ENCODE measurements at places on chromosomes 4 and X. TPM values are rescaled to one million over a fixed set of nuclear protein-coding genes. Genes with fewer than 3 reads are reported as not detected.

- no peak for DNase-seq
- H3K27me3 ChIP-seq = no peaks in the 10 kb centered on the region
- H3K27ac ChIP-seq = no peak overlapping the region
- no peaks in the 10 kb centered on the region for H3K4me1 ChIP-seq
- H3K36me3 ChIP-seq = no peaks in the 10 kb centered on the region
Measured at GRCh38 chr4:119946359-119946758, 120.3 kb downstream of the MAD2L1 start.

- H3K4me1 ChIP-seq = no peaks in the 10 kb centered on the region
- H3K27ac ChIP-seq = no peak overlapping the region
- DNase-seq = peak; percentile 8
- no peaks in the 10 kb centered on the region for H3K27me3 ChIP-seq
- H3K36me3 ChIP-seq = no peaks in the 10 kb centered on the region
Measured at GRCh38 chrX:71162981-71163380, 18.3 kb downstream of the NLGN3 start.

- H3K36me3 ChIP-seq = no peaks in the 10 kb centered on the region
- no peak overlapping the region for H3K4me3 ChIP-seq
- H3K27me3 ChIP-seq = no peaks in the 10 kb centered on the region
- H3K27ac ChIP-seq = no peak overlapping the region
Measured at GRCh38 chr4:147198411-147199051, 252.9 kb upstream of the TTC29 start.

- no peaks in the 10 kb centered on the region for H3K36me3 ChIP-seq
- no peaks in the 10 kb centered on the region for H3K4me1 ChIP-seq
- H3K27ac ChIP-seq = no peak overlapping the region
- no peaks in the 10 kb centered on the region for H3K27me3 ChIP-seq
Measured at GRCh38 chrX:125505207-125505606, 185.5 kb downstream of the TEX13C start.

DNA sequence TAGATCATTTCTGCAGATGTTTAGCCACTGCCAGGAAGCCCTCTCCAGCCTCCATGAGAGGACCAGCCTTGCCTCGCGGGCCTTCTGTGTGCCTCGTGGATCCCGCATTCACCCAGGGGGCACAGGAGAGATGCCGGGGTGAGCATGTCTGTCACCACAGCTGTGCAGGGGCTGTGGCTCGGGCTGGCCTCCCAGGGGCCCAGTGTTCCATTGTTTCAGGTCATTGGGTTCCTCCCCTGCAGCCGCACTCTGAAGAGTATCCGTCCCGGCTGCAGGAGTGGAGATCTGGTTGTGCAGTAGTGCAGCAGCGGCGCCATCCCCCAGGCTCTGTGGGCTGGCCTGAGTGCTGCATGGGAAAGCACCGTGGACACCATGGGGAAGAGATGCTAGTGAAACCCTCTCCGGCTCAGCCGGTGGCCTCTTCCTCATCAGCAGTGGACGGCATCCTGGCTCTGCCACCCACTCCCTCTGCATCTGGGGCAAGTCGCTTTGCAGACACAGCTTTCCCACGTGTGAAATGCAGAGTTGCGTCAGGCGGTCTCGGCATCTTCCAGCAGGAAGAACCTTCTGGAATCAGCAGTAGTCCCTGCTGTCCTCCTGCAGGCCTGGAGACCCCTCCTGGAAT lies 29.1 kb downstream of the TBC1D14 start:
- H3K4me1 ChIP-seq = peaks cover 15% of the 10 kb centered on the region
- no peak for DNase-seq
- H3K36me3 ChIP-seq = no peaks in the 10 kb centered on the region
- no peaks in the 10 kb centered on the region for H3K27me3 ChIP-seq

DNA sequence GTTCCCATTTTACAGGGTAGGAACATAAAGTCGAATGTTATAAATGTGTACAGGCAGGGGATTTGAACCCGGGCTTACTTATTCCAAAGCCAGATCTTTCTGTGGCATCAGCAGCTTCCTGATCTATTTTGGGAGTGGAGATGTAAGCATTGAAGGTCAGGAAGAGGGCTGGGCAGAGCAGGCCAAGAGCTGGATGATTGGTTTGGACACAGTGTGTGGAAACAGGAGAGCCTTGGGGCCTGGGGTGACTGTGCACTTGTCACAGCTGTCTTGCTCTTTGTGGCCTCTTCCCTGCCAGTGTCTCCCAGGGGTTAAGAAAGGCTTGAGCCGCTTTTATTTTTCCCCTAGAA lies 127.9 kb upstream of the ENPP6 start:
- H3K36me3 ChIP-seq = no peaks in the 10 kb centered on the region
- peak; percentile 72 for DNase-seq
- H3K27ac ChIP-seq = peak overlapping the region; percentile 22
- no peak overlapping the region for H3K4me3 ChIP-seq
- no peaks in the 10 kb centered on the region for H3K27me3 ChIP-seq

GRCh38 chr4:10982305-10982704 lies 297.7 kb upstream of the CLNK start:
- DNase-seq = no peak
- no peaks in the 10 kb centered on the region for H3K27me3 ChIP-seq
- H3K27ac ChIP-seq = no peak overlapping the region
- H3K36me3 ChIP-seq = no peaks in the 10 kb centered on the region
- H3K4me3 ChIP-seq = no peak overlapping the region

The GATA1 gene
- not detected for polyA plus RNA-seq

The AFM gene
- not detected for polyA plus RNA-seq

The RHOXF1 gene
- not detected for polyA plus RNA-seq

The HELT gene
- polyA plus RNA-seq = not detected

The GALNTL6 gene
- 0.60 TPM for polyA plus RNA-seq

The HSPA4L gene
- 1.5 TPM for polyA plus RNA-seq

The FRAS1 gene
- polyA plus RNA-seq = under 0.01 TPM

All from sigmoid colon (tissue), 7 donors.